Fibroblast of mammary gland (primary cell): ENCODE measurements at places on chromosomes 5 and 9.
A peak's percentile ranks its signal among the peaks of the same experiment; 100 is the strongest.

DNA sequence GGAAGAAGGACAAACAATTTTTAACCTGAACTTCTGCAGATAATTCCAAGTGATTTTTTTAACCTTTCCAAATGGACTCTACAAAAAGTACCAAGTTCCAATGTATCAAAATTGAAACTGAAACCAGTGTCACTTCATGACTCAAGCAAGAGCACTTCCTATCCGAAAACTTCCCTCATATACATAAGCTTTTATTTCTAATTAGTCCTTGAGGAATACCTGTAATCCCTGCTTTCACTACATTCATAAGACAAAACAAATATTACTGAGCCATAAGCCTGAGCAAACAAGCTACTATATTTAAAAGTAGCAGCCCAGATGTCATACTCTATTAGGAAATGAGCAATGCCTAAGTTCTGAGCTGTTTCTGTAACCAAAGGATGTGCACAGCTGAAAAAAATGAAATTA lies 224.4 kb downstream of the EBF1 start:
- peak; percentile 56 for DNase-seq

GRCh38 chr5:154267516-154267915 lies 77.0 kb downstream of the GALNT10 start:
- DNase-seq, result peak; percentile 44

GRCh38 chr9:130854092-130854491 lies 19.0 kb downstream of the ABL1 start:
- DNase-seq, result no peak

DNA sequence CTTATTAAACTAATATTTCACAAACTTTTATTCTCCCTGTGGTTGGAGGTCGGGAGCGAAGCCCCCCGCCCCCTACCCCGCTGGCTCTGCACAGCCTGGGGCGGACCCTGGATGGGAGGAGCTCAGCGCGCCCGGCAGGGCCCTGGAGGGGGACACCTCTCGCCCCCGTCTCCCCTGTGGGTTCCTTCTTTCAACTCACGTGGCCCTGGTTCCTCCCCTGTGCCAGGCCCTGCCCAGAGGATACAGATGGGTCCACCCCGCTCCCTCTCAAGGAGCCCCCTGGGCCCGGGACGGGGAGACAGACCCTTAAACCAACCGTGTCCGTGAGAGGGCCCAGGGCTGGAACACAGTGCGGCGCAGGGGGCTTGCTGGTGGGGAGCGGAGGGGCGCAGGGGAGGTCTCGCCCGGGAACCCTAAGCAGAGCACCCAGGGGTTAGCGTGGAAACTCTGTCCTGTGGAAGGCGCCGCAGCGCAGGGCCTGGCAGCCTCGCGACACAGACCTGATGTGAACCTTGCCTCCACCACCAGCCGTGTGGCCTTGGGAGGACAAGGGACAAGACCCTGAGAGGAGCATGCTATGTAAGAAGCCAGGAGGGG lies 103.7 kb upstream of the MVB12B start:
- DNase-seq, result no peak

DNA sequence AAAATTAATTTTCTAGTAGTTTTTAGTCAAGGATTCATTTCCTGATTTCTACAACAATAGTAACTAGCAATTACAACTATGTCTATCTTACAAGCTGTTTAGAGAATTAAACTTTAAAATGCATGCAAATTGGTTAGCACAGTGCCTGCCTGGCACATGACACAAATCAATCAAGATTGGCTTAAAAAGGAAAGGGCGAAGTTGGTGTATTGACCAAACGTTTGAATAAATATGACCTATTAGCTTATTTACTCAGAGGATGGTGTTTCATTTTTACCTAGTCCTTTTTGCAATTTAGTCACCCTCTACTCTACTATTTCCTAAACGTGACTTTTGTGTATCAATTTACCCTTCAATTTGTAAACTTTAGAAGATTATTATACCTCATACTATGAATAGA lies 83.5 kb downstream of the GDA start:
- no peak for DNase-seq
